ENCODE measurements at places on chromosomes 13 and 19. TPM values are rescaled to one million over a fixed set of nuclear protein-coding genes. Genes with fewer than 3 reads are reported as not detected.

DNA sequence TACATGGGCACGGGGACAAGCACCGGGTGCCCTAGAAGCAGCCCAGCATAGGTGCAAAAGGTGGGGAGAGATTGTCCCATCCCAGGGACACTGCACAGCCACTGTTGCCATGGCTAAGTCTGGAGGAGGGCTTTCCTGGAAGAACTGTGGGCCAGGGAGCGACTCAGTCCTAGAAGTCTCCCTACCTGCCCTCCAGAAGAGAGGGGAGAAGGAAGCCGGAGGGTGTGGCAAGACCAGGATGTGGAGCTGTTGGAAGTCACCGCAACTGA is 2.3 kb upstream of the FBN3 start:
- H3K4me1 ChIP-seq: peaks cover 5% of the 10 kb centered on the region
- H3K27ac ChIP-seq: no peak overlapping the region
- H3K36me3 ChIP-seq: no peaks in the 10 kb centered on the region
- no peak overlapping the region for H3K4me3 ChIP-seq
- H3K27me3 ChIP-seq: peaks cover 53% of the 10 kb centered on the region

LSM4 gene
- 88.0 TPM for total RNA-seq

DNA sequence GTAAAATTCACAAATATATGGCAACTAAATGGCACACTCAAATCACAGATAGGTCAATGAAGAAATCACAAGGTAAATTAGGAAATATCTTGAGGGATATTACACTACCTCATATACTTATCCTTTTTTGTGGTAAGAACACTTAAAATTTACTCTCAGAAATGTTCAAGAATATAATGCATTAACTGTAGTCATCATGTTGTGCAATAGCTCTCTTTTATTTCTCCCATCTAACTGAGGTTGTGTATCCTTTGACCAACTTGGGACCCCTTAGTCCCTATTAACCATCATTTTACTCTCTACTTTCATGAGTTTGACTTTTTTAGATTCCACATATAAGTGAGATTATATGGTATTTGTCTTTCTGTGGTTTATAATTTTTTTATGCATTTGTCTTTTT is 52.6 kb downstream of the WTIP start:
- no peak overlapping the region for H3K4me3 ChIP-seq
- no peaks in the 10 kb centered on the region for H3K4me1 ChIP-seq
- DNase-seq: no peak
- H3K36me3 ChIP-seq: no peaks in the 10 kb centered on the region

GRCh38 chr13:79631051-79631659 is 150.2 kb downstream of the NDFIP2 start:
- no peak overlapping the region for H3K4me3 ChIP-seq
- H3K36me3 ChIP-seq: no peaks in the 10 kb centered on the region
- H3K27me3 ChIP-seq: no peaks in the 10 kb centered on the region
- H3K4me1 ChIP-seq: no peaks in the 10 kb centered on the region
- DNase-seq: peak; percentile 49

DNA sequence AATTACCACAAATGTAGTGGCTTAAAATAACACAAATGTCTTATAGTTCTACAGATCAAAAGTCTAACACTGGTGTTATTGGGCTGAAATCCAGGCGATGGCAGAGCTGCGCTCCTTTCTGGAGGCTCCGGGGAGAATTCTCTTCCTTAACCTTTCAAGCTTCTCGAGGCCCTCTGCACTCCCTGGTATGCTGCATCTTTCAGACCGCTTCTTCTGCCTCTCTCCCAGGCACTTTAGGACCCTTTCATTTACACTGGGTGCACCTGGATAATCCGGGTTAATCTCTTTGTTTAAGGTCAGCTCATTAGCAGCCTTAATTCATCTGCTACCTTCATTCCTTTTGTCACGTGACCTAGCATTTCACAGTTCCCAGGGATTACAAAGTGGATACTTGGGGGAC is 211.3 kb upstream of the RFC3 start:
- H3K36me3 ChIP-seq: no peaks in the 10 kb centered on the region
- H3K4me3 ChIP-seq: no peak overlapping the region
- H3K27me3 ChIP-seq: no peaks in the 10 kb centered on the region
- H3K27ac ChIP-seq: no peak overlapping the region
- DNase-seq: no peak
- peaks cover 5% of the 10 kb centered on the region for H3K4me1 ChIP-seq

DNAJC3 gene
- total RNA-seq: 51.4 TPM

F2RL3 gene
- not detected for total RNA-seq

GRCh38 chr13:50195045-50195444 is 179.8 kb downstream of the KCNRG start:
- no peak for DNase-seq
- H3K27me3 ChIP-seq: peaks cover 8% of the 10 kb centered on the region
- no peaks in the 10 kb centered on the region for H3K4me1 ChIP-seq
- H3K36me3 ChIP-seq: no peaks in the 10 kb centered on the region

- peak; percentile 96 for DNase-seq
- H3K36me3 ChIP-seq: no peaks in the 10 kb centered on the region
- peaks cover 14% of the 10 kb centered on the region for H3K4me1 ChIP-seq
- no peaks in the 10 kb centered on the region for H3K27me3 ChIP-seq
- H3K4me3 ChIP-seq: no peak overlapping the region
Observed at GRCh38 chr13:94309997-94310855, 169.3 kb downstream of the DCT start.

GRCh38 chr13:41053384-41053826 is 7.9 kb upstream of the WBP4 start:
- H3K36me3 ChIP-seq: peaks cover 2% of the 10 kb centered on the region
- peak; percentile 49 for DNase-seq
- peaks cover 14% of the 10 kb centered on the region for H3K4me1 ChIP-seq
- H3K27me3 ChIP-seq: no peaks in the 10 kb centered on the region

DNA sequence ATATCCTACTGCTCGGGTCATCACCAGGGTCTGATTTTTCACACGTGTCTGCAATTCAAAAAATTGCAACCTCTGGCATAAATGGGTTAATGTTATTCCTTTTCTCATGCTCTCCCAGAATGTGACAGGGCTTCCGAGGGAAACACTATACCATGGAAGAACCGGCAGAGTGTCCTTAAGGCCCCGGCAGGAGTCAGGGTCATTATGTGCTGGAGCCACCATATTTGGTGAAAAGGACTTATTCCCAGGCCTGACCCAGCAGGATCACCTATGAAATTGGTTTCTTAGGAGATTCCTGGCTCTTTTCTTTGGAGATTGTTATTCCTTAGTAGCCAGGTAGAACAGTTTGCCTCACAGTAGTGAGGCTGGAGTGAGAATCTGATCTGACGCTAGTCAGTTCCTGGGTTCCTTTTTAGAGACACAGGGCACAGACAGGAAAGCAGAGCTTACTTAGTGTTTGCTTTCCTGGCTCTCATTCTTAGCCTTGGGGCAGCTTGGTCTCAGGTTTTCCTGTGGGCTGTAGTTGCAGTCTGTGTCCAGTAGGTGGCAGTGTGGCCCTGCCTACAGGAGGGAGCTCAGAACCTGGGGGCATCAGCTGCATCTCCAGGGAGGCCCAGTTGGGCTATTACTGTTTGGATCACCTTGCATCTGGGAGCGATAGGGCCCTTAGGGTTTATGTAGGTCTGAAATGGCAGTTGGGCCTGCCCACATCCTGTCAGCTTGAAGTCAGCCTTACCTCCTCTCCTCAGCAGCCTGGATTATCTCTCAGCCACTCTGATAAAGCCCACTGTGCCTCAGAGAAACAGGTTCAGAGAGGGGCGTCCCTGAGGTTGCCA is 12.4 kb downstream of the SNRNP70 start:
- H3K27ac ChIP-seq: no peak overlapping the region
- H3K4me3 ChIP-seq: no peak overlapping the region
- no peaks in the 10 kb centered on the region for H3K4me1 ChIP-seq

GRCh38 chr19:40006273-40006691 is 9.4 kb downstream of the ZNF546 start:
- no peaks in the 10 kb centered on the region for H3K27me3 ChIP-seq
- no peak overlapping the region for H3K27ac ChIP-seq
- H3K4me3 ChIP-seq: no peak overlapping the region
- H3K4me1 ChIP-seq: peaks cover 5% of the 10 kb centered on the region
- H3K36me3 ChIP-seq: peaks cover 8% of the 10 kb centered on the region
- DNase-seq: peak; percentile 95

DNA sequence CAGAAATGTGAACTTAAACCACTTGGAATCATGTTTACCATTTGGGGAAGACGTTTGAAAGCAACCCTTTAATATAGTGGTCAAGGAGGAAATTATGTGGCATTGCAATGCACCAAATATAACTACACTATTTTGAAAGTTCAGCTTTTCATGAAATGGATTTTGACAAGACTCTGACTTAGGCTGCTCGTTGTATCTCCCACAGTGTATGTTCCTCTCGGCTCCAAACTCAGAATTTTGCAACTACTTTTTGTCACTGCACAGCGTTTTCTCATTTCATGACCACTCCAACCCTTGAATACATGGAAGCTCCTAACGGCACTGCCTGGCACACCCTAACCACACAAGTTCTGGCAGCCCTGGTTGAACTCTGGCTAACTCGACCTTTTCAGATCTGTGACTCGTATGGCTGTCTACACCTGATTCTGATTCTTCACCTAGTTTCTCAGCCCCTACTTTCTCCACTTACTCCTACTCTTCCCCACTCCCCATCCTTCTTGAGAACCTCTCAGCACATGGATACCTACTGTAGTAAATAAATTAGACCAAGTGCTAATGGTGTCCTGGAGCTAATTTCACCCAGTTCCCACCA is 7.0 kb upstream of the POMP start:
- peaks cover 10% of the 10 kb centered on the region for H3K4me1 ChIP-seq
- H3K4me3 ChIP-seq: no peak overlapping the region
- no peaks in the 10 kb centered on the region for H3K27me3 ChIP-seq
- no peak for DNase-seq
- no peak overlapping the region for H3K27ac ChIP-seq
- H3K36me3 ChIP-seq: no peaks in the 10 kb centered on the region

DNA sequence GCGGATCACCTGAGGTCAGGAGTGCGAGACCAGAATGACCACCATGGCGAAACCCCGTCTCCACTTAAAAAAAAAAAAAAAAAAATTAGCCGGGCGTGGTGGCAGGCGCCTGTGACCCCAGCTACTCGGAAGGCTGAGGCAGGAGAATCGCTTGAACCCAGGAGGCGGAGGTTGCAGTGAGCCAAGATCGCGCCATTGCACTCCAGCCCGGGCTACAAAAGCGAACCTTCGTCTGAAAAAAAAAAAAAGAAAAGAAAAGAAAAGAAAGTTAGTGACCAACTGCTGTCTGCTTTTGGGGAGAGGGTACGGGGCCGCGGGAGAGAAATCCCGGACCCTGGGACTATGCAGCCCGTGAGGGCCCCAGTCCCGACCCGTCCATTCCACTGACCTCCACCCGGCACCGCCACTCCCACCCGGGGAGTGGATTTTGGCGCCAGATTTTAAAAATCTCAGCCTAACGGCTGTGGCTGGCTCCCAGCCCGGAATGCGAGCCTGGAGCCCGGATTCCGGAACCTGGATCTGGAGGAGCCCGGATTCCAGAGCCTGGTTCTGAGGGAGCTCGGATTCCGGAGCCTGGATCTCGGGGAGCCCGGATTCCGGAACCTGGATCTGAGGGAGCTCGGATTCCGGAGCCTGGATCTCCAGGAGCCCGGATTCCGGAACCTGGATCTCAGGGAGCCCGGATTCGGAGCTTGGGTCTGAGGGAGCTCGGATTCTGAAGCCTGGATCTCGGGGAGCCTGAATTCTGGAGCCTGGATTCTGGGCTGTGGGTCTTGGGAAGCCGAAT is 6.1 kb upstream of the LMNB2 start:
- H3K27ac ChIP-seq: peak overlapping the region; percentile 67
- H3K27me3 ChIP-seq: no peaks in the 10 kb centered on the region
- H3K36me3 ChIP-seq: no peaks in the 10 kb centered on the region

ELF1 gene
- 36.9 TPM for total RNA-seq

DNA sequence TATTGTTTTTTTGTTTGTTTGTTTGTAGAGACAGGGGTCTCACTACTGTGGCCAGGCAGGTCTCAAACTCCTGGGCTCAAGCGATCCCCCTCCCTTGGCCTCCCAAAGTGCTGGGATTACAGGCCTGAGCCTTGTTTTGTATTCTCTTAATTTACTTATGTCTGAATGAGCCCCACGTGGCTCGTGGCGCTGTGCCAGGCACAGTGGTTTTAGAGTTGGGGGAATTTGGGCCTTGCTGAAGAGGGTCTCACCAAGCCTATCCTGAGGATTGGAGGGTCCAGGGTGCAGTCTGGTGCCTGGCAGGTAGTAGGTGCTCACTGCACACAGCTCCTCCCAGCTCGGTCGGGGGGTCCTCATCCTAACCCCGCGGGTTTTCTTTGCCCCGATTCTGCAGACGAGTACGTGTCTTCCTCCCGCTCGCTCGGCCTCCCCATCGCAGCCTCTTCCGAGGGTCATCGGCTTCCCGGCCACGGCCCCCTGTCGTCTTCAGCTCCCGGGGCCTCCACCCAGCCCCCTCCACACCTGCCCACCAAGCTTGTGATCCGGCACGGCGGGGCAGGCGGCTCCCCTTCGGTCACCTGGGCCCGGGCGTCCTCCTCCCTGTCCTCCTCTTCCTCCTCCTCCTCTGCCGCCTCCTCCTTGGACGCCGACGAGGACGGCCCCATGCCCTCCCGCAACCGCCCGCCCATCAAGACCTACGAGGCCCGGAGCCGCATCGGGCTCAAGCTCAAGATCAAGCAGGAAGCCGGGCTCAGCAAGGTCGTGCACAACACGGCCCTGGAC is 12.1 kb upstream of the EHD2 start:
- no peak for DNase-seq
- H3K27ac ChIP-seq: no peak overlapping the region
- peaks cover 5% of the 10 kb centered on the region for H3K4me1 ChIP-seq
- H3K4me3 ChIP-seq: no peak overlapping the region
- peaks cover 38% of the 10 kb centered on the region for H3K36me3 ChIP-seq

GRCh38 chr13:106619688-106620555 is 52.0 kb upstream of the ARGLU1 start:
- H3K36me3 ChIP-seq: no peaks in the 10 kb centered on the region
- peak; percentile 69 for DNase-seq
- no peak overlapping the region for H3K27ac ChIP-seq
- H3K27me3 ChIP-seq: peaks cover 21% of the 10 kb centered on the region

CYP2F1 gene
- not detected for total RNA-seq

GRCh38 chr19:55188625-55189024 is 8.5 kb upstream of the SYT5 start:
- no peak overlapping the region for H3K27ac ChIP-seq
- DNase-seq: no peak
- H3K36me3 ChIP-seq: no peaks in the 10 kb centered on the region
- no peak overlapping the region for H3K4me3 ChIP-seq

GRCh38 chr19:15452111-15453047 is 2.6 kb upstream of the WIZ start:
- H3K4me1 ChIP-seq: peaks cover 7% of the 10 kb centered on the region
- H3K27me3 ChIP-seq: peaks cover 22% of the 10 kb centered on the region
- no peak overlapping the region for H3K27ac ChIP-seq
- H3K4me3 ChIP-seq: peak overlapping the region; percentile 24
- DNase-seq: peak; percentile 58

DNA sequence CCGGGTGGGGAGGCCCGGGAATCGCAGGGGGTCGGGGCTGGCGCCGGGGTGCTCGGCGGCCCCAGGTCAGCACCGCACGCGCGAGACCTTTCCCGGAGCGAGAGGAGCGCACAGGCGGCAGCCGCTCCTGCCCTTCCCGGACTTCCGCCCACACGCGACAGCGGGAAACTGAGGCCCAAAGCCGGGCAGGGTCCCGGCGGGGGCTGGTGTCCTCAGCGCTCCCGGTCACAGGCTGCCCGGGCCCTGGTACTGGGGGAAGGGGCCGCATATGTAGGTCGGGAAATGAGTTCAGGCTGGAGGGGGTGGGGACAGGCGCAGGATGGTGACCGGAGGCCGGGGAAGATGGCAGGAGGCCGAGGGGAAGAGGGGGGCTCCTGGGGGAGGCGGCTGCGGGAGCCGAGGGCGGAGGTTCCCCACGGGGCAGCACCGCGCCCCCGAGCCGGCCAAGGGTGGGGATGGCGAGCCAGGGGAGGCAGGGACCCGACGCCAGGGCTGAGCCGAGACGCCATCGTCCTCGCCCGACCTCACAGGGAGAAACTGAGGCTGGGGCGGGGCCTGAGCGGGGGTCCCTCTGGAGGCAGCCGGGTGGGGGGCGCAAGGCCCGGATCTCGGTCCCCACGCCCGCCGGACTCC is 662 bp downstream of the CBARP start:
- peaks cover 29% of the 10 kb centered on the region for H3K36me3 ChIP-seq
- H3K27ac ChIP-seq: peak overlapping the region; percentile 64
- peaks cover 31% of the 10 kb centered on the region for H3K4me1 ChIP-seq

Data from IMR-90 (cell line).